ENCODE measurements at places on chromosomes 7 and 10.

DNA sequence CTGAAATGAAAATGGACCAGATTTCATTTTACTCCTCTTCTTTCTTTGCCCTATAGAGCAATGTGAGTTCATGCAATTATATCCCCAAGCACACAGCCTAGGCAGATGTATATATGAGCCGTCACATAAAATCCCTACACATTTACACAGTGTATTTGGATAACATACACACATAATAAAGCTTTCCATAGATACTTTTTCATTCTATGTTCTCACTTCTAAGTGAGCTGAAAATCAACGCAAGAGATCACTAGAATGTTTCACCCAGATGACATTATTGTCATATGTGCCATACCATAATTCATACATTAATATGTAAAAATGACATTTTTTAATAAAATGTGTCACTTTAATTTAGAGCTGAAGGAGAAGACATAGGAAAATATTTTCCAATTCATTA lies 129.4 kb downstream of the INHBA start:
- no peak for DNase-seq

- DNase-seq: no peak
Observed at GRCh38 chr7:96034940-96035727, 262.8 kb downstream of the DYNC1I1 start.

- DNase-seq: no peak
Observed at GRCh38 chr7:72444026-72444776, 32.1 kb upstream of the CALN1 start.

DNA sequence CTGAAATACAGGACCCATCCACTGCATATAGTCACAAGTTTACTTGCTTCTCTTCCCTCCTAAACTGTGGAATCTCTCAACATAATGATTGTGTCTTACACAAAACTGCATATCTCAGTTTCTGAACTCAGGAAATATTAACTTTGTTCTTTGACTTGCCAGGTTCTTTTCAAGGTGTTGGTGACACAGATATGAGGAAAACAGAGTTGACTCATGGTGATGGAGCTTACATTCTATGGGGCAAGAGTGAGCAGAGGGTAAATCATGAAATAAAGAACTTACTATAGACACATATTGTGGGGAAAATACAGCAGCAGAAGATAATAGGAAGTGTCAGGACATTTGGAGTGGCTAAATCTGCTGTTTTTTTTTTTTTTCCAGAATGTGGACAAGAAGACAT lies 72.5 kb upstream of the IGFBP3 start:
- no peak for DNase-seq

- no peak for DNase-seq
Observed at GRCh38 chr7:74246497-74246896, 7.7 kb downstream of the RFC2 start.

DNA sequence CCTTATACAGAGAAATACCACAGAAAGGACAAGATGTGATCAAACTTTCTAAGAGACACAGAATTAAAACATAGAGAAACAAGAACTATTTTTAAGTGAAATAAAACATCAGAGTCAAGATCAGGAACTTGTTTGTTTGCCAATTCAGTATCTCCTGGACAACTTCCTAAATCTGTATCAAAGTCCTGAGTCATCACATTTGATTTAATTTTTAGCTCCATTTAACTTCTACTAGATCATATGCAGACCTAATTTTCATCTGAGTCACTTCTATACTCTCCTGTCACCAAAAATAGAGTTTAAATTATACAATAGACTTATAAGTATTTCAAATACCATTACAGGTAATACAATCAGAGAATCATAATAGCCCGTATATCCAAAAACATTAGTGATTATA lies 268.1 kb downstream of the PRKG1 start:
- no peak for DNase-seq

- no peak for DNase-seq
Observed at GRCh38 chr7:346116-346898, 56.3 kb downstream of the FOXL3 start.

GRCh38 chr10:4058514-4059029 lies 273.6 kb upstream of the KLF6 start:
- DNase-seq: no peak

DNA sequence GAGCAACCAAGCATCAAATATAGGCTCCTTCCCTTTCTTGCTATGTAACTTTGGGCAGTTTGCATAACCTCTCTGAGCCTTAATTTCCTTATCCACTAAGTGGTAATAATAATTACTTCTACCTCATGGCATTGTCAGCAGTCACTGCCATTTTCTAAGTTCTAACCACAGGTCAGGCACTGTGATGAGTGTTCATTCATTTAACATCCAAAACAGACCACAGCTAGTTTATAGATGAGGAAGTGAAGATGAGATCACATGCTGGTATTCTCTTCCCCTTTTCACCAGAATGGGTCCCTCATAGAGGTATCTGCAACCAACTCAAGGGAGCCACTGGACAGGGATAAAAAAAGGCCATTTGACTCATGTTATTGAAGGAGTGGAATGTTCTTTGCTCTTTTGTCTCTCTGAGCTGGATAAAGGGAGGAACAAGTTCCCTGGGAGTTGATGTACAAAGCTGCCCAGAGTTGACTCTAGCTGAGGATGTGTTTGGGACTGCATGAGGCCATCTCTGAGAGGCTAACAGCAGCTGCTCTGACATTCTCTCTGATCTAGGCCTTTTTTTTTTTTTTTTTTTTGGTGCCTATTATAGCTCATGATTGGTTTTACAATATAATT lies 65.0 kb downstream of the DNAJC12 start:
- DNase-seq: no peak

DNA sequence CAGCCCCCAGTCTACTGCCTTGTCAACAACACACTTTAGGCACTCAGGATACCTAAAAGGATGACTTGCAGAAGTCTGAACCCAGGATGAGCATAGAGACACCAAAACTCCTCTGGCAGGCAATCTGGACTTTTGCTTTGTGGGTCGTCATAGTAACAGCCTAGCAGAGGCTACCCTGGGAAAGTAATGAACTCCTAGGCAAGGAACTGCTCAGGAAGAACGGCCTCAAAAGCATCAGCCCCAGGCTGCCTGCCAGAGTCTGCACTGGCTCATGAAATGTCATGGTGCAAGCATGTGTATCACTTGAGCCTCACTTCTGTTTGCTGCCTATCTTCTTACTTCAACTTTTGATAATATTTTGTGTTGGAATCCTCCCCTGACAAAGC lies 715.1 kb downstream of the GRID1 start:
- DNase-seq: no peak

DNA sequence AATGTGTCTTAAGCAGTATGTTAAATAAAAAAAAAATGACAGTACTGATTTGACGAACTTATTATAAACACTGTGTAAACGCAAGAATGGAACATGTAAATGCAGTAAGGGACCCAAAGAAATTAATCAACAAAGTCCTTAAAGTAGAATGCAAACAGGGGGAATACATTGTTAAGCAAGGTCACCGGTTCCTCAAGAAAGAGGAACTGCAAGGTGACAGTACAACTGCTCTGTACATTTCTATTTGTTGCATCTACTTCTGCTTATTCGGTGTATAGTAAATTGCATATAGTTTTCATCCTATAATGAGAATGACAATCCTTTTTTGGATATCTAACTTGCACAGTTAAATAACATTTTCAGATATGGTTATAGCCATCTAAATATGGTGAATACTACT lies 387.0 kb upstream of the SEMA3D start:
- DNase-seq: no peak

- DNase-seq: no peak
Observed at GRCh38 chr7:43117095-43117494, 4.6 kb downstream of the HECW1 start.

- no peak for DNase-seq
Observed at GRCh38 chr7:120412139-120413050, 139.4 kb downstream of the KCND2 start.

GRCh38 chr7:72335561-72336381 lies 76.4 kb downstream of the CALN1 start:
- peak; percentile 60 for DNase-seq

DNA sequence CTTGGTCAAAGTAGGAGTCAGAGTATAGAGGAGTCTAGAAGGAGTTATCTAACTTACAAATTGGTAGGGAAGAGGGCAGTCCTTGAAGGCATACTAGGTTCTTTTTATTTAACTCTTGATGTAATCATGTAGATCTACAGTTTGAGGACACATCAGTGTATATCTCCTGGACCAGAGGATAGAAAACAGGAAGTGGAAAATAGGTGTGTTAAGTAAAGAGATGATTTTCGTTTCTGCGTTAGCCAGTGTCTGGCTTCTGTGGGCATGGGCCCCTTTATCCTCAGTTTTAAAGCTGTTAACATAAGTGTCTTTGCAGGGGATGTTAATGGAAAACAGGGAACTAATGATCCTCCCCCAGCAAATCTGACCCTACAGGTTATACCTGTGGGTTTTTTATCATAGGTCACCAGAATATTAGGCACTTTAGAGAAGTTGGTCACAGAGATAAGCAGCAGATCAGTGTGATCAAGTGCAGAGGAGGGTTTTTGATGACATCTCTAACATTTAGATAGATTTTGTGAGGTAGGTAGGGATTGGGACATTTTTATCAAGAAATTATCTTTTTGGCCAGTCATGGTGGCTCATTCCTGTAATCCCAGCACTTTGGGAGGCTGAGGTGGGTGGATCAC lies 58.6 kb upstream of the PRSS1 start:
- DNase-seq: no peak

DNA sequence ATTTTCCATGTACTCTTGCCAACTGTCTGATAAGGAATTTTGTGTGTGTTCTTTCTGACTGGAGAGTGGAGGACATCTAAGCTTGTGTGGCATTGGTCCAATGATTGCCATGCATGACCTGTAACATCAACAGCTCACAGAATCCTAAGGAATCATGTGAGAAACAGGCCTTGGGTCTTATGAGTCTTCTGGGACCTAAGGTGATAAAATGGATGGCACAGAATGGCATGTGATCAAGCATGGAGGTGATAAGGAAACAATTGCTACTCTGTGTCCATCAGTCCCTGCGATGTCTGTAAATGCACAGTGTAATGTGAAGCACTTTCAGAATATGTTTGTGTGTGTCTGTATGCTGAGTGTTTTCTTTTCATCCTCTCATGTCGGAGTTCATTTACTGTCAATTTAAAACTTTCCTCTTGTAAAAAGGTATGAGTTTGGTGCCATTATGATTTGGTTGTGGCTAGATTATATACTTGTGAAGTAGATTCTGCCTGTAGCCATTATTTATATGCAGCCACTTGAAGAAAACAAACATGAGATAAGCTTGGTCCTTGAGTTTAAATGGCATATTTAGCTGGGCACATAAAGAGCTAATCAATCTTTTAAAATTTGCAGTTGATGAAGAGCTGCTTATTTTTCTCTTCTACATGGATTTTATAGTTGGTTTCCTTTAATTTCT lies 127.5 kb downstream of the VPS50 start:
- no peak for DNase-seq

- DNase-seq: peak; percentile 27
Observed at GRCh38 chr10:90530521-90530920, 327.3 kb downstream of the HTR7 start.

GRCh38 chr10:124198125-124198501 lies 104.7 kb upstream of the CHST15 start:
- DNase-seq: no peak

DNA sequence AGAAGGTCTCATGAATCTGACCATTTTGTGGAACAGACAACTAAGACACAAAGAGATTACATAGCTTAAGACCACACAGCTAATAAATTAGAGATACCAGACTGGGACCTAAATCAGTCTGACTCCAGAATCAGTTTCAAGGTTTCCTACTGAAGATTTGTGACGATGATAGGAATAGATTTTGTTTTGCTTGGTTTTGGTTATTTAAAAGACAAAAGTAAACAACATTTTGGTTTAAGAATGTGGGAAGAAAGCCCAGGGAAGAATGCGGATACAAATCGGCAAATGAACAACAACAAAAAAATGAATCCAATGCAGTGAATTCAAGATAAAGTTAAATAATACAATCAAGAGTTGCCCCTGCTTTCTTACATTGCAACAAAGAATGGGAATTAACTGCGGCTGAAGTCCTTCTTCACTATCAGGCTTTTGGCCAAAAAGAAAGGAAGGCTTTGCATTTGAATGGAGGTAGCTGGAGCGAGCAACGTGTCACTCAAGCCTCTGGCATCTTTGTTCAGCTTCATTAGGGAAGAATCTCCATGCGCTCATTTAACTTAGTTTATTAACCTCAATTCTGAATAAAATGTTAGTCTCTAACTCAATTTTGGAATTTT lies 210.8 kb downstream of the ADAM12 start:
- no peak for DNase-seq

GRCh38 chr7:36570528-36571189 lies 153.6 kb downstream of the AOAH start:
- no peak for DNase-seq

DNA sequence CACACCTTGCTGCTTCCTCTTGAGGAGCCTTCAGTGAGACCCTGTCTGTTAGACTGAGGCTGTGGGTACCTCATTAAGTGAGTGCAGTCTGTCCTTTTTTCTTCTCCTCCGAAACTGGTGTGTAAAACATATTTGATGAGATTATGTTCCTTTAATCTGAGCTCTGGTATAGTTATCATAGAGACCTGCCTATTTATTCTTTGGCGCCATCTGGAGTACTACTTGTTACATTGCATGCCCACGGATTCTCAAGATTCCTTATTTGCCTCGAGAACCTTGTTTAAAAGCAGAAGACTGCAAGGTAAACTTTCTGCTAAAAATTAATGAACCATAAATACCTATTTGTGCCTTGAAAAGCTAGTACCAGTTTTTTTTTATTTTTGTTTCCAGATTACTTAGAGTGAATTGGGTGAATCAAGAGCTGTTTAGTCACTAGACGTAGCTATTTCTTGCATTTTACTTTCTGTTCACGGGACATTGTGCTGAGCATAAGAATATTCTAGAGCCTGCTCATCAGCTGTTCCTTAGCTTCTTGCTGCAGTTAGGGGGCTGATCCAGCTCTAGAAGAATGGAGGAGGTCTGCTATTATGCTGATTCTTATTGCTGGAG lies 16.9 kb upstream of the STMP1 start:
- DNase-seq: peak; percentile 57

GRCh38 chr7:121480566-121481335 lies 84.6 kb upstream of the FAM3C start:
- no peak for DNase-seq

GRCh38 chr10:122197611-122198222 lies 73.4 kb upstream of the BTBD16 start:
- DNase-seq: no peak

DNA sequence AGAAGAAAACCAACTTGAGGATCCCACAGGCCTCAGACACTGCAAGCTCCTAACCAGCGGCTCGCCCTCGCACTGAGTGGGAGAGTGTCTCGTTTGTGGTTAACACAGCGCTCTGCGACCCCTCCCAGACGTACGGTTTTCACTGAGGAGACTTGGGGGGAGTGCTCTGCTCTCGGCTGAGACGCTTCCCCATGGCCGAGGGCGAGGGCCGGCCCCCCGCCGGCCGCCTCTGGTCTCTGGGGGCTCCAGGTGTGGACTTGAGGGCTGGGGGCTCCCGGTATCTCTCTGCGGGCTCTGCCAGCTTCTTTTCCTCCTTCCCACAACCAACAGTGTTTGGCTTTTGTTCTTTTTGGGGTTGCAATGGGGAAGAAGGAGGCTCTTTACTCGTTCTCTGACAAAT lies 118.7 kb downstream of the LARP4B start:
- no peak for DNase-seq

- DNase-seq: no peak
Observed at GRCh38 chr7:50265968-50266634, 38.4 kb upstream of the IKZF1 start.
